HFFc6 (cell line): ENCODE measurements at places on chromosomes 11 and 22.

- no peak for DNase-seq
Measured at GRCh38 chr22:26660961-26661578, 3.7 kb downstream of the MIAT start.

- DNase-seq = no peak
Measured at GRCh38 chr22:24819911-24820461, 14.0 kb downstream of the SGSM1 start.

DNA sequence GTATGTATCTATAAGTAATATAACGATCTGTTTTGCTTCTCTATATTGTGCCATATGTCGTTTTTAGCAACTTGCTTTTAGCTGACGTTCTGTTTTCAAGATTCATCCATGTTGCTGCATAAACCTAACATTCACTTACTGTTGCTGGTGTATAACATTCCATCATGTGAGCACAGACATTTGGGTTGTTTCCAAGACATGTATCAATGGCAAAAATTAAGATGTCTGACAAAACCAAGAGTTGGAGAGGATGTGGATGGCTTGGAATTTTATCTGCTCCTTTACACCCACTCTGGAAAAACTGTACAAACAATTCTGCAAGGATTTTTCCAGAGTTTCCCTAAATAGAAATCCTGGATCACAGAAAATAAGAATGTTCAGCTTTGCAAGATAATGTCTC is 40.9 kb downstream of the DGCR2 start:
- DNase-seq = no peak

DNA sequence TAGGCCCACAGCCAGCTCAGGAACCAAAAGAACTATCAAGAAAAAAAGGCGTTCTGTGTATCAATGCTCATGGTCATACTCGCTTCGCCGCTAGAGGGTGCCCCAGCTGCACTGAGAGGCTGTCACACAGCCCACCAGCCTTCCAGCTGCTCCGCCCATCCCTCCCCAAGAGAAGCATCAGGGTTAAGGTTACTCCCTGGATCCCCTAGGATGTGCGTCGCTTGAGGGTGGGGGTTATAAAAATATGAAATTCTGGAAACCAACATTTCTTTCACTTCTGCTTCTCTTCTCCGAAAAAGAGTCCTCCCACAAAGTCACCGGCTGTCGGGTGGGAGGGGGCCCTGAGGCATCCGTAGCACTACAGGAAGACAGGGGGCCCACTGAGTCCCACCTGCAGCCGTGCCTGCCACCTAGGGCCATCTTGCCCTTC is 1.7 kb downstream of the CBX6 start:
- peak; percentile 73 for DNase-seq

DNA sequence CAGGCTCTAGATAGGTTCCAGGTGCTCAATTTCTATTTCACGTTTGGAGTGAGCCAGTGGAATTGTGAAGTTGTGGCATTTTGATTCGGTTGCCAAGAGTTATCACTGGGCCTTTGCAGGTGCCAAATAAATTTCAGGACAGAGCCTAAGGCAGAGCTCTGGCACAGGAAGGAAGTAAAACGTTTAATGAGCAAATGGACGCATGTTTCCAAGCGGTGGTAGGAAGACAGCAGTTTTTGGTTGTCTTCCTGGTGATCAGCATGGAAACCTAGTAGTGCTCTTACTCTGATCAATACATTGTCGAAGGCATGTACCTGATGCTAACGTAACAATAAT is 452 bp downstream of the BIRC3 start:
- DNase-seq = no peak

GRCh38 chr11:59802639-59803176 is 7.9 kb downstream of the MRPL16 start:
- peak; percentile 52 for DNase-seq

DNA sequence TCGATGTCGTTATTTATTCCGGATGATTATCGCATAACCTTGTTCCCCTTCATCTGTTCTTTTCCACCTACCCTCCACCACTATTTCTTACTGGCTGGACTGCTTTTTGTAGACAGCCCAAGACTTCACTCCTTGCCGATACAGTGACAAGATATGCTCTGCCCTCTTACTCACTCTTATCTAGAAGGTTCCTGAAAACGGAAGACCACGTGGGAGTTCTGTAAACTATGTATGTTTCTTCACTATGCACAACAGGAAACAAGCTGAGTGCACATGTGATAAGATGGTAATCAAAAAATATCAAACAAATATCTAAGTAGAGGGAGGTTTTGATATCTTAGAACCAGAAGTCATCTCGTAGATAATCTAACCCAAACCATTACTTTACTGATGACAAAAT is 122.9 kb upstream of the ARHGAP20 start:
- DNase-seq = no peak

- DNase-seq = no peak
Measured at GRCh38 chr11:45541693-45542434, 123.6 kb downstream of the CHST1 start.

DNA sequence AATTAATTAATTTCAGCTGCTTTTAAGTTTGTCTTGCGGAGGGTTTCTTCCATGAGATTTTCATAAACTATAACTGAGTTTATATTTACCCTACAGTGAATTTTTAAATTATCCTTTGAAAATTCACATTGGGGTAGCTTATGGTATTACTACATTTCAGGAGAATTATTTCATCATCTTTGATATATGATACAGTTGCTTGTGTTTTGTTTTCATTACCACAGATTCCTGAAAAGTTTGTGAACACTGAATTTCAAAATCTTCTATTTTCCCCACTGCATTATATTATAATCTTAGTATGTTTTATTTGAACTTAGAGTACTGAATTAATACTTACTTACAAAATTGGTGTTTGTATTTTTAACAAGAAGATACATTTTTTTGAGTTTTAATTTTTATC is 24.4 kb downstream of the METTL15 start:
- no peak for DNase-seq

GRCh38 chr11:44988111-44988510 is 37.4 kb upstream of the TP53I11 start:
- no peak for DNase-seq

DNA sequence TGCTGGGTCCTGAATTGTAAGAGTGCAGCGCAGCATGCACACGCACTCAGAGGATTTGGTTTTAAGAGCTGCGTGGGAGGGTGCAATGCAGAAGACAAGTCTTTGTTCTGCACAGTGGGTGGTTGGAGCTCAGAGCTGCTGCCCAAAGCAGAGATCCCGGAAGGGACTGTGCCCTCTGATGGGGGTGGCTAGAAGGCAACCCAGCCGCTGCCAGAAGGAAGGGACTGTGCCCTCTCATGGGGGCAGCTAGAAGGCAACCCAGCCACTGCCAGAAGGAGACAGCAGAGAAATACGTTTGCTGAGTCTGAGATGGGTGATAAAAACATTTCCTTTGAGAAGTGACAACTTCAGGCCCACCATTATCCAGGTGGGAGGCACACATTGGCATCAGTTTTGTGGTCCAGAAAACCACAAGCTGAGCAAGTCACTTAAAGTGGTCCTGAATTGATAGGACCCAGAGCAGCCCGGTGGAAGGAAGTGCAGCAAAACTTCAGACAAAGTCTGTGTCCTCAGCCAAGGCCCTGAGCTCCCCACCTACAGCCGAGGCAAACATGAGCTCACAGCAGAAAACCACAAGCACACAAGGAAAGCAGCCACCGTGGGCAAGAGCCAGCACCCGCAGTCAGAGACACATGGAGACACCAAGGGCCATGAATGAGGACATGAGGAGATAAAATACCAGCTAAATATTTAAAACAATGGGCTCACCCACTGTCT is 4.3 kb downstream of the KRTAP5-6 start:
- DNase-seq = no peak

- DNase-seq = no peak
Measured at GRCh38 chr22:38088629-38089473, 4.9 kb upstream of the SLC16A8 start.

DNA sequence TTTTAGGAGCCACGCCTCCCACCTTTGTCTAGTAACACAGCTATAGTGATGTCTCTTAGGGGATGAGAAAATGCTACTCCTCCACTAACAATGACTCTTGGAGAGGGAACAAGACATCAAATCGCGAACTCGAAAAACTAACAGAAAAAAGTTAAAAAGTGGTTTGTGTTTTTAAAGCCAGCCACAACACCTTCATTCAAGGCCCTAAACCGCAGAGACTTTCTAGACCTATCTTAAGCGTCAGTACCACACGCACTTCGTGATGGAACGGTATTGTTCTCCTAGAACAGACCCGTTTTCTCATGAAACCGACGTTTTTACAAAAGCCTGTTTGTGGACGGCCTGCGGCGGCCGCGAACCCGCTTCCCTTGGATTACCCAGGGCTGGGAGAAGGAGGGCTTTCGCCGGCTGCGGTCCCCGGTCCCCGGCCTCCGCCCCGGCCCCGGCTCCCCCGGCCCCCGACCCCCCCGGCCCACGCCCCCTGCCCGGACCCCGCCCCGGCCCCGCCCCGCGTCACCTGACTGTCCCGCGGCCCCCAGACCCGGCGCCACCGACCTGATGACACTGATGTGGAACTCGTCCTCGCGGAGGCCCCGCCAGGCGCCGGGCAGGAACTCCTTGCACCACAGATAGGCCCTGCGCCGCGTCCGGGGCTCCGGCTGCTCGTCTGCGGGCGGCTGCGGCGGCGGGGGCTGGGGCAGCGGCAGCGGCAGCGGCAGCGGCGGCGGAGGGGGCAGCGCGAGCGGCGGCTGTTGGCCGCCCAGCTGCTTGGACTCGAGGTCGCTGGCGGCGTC is 718 bp downstream of the CHKA start:
- DNase-seq = no peak

- no peak for DNase-seq
Measured at GRCh38 chr11:22467248-22467647, 129.1 kb downstream of the SLC17A6 start.

DNA sequence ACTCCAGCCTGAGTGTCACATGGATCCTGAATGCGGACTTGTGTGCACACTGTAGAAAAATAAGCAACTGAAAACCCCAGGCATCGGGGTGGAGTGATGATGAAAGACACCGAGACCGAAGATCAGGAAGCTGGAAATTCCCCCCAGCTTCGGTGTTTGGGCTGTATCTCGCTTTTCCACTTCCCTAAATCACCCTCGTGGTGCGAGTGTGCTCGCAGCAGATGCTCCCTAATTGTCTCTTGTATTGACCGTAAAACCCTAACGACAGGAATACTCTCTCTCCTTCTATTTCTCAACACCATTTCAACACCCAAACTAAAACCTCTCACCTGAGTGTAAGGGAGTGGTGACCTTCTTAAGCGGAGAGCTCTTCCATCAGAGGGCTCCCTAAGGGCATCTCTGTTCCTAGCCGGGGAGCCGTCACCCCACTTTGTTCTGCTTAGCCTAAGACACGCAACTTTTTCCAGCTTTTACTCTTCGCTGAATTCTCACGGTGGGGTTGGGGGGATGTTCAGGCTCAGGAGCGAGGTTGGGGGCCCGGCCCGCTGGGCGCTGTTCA is 635 bp upstream of the GRK3 start:
- no peak for DNase-seq

DNA sequence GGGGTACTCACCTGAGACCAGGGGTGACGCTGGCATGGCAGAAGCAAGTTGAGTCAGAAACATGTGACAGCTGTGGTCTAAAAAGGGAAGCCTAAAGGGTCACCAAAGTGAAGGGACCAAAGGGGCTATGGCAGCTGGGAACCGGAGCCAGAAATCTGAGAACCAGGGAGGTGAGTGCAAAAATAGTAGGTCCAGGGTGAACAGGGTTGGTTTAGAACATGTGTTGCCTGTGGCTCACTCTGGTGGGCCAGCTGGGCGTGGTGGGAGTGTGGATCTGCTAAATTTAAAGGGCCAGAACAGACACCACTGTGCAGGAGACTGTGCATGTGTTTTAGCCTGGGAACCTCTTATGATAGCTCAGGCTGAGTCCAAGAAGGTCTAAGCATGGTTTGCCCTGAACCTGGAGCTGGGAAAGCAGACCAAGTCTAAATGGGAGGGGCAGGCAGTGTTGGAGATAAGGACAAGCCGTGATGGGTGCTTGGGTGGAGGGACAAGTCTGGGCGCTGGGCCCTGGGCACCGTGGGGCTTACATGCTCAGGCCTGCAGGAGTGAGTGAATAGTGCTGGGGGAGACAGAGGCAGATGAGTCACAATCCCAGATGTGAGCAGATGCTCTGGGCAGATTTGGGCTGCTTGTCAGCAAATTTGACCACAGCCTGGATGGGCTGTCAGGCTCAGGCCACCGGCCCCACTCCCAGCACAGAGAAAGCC is 41.4 kb upstream of the ZBED5 start:
- no peak for DNase-seq

DNA sequence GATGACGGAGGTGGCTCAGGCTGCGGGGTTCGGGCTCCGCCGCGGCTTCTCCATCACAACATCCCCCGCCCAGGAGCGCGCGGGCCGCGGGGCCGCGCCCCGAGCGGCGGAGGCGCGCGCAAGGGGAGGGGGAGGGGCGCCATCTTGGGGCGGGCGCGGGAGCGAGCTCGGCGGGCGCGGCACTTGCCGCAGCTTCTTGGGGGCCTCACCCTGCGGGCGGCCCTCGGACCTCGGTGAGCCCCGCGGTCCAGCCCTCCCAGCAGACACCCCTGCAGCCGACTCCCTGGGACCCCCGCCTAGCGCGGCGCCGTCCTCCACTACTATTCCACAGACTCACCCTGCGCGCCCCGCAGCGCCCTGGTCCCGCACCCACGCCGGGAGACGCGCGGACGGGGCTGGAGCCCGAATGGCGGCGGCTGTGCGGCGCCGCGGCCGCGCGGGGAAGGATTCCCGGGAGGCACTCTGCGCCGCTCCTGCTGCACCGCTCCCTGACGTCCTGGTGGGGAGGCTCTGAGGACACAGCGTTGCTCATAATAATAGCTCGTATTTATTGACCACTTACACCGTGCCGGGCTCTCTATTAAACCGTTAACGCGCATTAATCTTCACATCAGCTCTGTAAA is at the start of gene APBB1:
APBB1 (minus strand) TSS at position 86 of the 623 bp plus-strand sequence. CDS start 7,747 bp downstream, outside the sequence.
- peak; percentile 40 for DNase-seq

DNA sequence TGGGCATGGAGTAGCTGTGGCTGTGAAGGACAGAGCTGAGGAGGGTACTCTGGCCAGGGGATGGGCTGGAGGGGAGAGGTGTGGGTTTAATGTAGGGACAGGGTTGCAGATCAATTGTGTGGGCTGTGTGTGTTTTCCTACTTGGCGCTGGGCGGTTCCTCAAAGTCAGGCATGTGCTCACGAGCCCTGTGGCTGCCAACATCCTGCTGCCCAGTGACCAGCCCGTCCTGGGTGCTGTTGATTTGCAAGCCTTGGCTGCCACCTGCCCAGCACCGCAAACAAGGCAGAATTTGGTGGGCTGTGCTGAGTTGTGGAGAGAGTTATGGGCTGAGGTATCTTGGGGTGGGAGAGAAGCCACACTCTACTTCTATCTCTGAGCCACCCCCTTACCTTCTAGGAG is 69.2 kb downstream of the SCN3B start:
- DNase-seq = no peak
